ENCODE measurements at places on chromosomes 7 and 10.

DNA sequence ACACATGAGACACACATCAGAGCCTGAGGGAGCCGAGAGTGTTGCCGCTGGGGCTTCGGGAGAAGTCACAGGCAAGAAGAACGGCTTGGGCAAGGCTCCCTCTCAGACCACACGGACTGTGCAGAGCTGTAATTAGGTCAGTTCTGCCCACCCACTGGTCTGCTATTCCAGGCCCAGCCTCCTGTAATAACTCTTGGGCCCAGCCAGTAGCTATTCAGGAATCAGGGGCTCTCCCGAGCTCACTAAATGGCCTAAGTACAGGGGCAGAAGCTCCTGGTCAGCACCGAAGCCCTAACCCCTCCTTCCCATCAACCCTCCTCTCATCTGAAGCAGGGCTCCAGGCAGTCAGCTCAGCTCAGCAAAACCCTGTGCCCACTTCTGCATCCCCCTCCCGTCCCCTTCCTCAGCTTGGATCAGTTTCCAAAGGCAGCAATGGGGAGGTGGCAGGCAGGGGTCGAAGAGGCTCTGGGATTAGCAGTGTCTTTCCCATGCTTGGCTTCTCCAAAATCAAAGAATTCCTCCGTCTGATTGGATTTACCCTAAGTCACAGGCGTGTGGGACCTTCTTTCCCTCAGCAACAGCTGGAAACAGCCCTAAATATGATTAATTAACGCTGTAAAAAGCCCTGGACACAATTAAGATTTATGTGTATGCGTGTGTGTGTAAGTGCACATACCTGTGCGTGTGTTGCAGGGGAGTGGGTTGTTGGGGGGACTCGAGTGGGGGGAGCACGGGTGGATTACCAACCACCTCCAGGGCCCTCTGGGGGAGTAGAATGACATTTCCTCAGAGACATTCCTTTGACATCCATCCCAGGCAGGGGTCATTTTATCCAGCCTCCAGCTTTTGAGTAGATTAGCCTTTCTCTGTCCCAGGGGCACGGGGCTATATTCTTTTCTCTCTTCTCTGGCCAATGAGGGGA, 48.4 kb upstream of the BTRC start:
- DNase-seq, result peak; percentile 58

DNA sequence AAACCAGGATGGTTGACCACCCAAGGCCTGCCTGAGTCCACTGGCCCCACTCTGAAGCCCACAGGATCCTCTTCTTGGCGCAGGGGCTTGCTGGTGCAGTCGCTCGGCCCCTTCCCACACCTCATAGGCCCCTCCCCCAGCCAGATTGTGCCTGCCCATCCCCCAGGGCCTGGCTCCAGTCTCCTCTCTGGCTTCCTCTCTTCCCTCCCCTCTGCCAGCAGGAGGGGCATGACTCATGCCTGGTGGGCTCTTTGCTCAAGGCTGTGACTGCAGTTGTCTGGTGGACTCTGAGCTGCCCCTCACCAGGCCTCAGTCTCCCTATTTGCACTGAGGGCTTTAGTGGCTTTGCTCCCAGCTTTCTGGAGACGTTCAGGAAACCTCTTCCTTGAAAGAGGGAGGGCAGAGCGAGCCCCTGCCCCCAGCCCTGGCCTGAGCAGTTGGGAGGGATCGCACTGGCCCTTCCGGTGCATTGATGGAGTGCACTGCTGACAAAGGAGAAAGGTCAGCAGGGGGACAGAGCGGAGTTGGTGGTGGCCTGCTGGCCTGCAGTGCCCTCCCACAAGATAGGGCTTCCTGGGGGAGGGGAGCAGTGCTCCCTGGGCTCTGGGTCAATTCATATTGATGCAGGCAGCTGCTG, 60.7 kb downstream of the ZMIZ1 start:
- DNase-seq, result peak; percentile 64

GRCh38 chr10:86943316-86944030, 13.9 kb downstream of the MMRN2 start:
- DNase-seq, result no peak

- no peak for DNase-seq
Observed at GRCh38 chr10:34134602-34135001, 680.5 kb downstream of the PARD3 start.

DNA sequence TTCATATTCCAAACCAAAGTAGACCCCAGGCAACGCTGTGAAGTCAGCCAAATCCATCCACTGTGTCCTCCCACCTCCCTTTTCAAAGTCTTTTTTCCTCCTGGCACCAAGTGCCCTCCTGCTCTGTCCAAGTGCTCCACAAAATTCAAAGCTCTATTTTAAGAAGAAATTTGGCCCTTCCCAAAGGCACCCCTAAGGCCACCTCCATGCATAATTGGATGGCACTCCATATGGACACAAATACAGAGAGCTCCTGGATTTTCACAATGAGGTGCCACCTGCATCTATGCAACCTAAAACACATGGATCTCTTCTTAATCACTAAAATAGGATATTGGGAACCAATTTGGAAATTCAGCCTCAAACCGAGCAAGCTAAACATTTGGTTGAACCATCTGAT, 121.6 kb downstream of the RELN start:
- DNase-seq, result no peak

DNA sequence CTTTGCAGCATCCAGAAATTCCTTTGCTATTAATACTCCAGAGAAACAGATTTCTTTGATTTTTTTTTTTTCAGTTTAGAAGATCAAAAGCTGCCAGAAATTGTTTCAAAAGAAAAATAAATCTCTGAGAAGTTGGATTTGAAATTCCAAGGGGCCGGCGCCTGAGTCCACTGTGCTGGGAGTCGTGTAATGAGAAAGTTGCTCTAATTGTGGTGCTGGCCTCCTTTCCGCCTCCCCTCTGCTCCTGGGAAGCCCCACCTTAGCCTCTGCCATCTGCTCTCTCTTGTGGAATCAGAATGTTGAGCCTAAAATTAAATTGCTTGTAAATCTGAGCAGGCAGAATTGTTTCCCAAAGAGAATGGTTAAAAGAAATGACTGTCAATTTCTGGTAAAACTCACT, 93.3 kb downstream of the EMX2 start:
- DNase-seq, result no peak

DNA sequence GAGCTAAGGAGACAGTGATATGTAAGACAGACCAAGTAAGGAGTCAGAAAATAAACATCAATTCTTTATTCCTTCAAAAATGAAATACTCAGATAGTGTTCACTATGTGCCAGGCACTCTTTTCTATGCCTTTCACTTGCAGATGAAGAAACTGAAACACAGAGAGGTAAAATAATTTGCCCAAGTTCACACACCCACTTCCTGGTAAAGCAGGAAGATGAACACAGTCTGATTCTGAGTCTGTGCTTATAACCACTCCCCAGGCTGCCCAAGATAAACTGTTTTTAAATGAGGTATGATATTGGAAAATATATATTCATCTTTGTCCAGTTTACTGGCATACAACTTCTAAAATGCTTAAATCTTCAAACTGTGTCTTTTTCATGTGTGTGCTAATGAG, 294.4 kb upstream of the NPVF start:
- no peak for DNase-seq

DNA sequence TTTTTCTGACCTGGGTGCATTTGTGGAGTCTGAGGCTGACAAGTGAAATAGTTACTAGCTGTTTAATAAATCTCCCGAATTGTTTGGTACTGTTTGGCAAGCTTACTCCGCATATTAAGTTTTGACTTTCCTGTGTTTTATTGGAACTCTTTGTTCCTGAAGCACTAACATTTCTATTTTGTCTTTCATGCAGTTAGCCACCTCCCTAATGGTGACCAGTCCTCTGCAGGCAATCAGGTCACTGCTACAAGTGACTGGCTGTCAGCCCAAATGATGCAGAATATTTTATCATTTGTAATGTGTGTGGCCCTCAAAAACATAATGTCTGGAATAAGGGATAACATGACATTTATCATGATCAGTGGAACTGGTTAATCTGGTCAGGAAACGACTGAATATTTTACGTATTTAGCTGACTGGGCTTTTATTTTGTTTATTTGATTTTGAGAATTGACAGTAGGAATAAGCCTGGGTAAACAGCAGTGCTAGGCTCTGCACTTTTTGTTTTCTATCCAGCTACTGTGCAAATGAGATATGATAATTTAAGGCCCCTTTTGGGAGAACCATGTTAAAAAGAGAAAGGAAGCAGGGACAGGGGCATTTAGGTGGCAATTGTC, 82.9 kb downstream of the ST7 start:
- no peak for DNase-seq

DNA sequence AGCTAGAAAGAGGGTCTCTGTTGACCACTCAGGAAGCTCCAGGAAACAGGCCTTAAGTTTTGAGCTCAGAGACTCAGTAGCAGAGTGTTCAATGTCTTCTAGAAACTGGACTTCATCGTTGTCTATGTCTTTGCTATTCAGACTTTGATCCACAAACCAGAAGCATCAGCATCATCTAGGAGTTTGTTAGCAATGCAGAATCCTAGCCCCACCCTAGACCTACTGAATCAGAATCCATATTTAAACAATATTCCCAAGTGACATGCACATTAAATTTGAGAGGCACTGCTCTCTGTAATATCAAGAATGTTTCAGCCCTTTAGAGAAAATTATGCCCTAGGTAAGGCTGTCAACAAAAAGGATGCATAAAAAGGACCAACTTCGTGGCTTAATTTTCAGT, 12.9 kb upstream of the OGDHL start:
- no peak for DNase-seq

GRCh38 chr10:126094537-126094936, 198.2 kb downstream of the FANK1 start:
- DNase-seq, result no peak

- DNase-seq, result peak; percentile 79
Observed at GRCh38 chr10:13349463-13350274, 1.6 kb upstream of the SEPHS1 start.

DNA sequence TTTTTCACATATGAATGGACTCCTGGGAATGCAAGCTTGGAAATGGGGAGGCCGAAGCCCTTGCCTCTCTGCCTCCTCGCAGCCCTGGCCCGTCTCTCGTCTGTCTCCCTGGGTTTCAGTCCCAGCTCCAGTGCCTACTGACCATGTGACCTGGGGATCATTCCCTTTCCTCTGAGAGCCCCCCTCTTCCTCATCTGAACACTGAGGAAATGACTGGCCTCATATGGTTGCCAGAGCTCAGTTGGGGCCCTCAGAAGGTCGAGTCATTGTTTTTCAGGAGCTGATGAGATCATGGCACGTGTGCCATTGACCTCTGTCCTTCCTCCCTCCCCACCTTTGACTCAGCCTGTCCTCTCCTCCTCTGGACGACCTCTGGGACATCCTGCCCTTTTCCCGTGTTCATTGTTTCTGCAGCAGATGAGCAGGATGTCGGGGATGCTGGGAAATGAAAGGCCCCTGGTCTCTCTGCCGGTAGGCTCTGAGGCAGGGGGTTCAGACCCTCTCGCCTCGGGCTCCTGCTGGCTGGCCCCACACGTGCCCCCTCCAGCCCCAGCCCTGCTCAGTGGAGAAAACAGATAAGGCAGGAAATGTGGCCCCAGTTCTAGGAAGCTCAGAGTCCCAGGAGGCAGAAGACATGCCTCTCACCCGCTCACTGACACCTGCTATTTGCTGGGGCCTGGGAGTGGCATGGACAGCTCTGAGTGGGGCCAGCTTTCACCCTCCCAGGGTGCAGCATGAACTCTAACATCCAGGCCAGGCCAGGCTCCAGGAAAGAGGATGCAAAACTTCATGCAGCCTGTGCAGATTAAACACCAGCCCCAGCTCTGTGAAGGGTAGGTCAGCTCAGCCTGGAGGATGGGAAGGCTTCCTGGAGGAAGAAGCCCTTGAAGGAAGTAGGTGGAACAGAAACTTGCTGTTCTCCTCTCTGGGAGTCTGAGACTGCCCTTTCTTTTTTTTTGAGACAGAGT, 8.3 kb upstream of the PPP1R35 start:
- no peak for DNase-seq

- no peak for DNase-seq
Observed at GRCh38 chr7:23710000-23710399, at the start of gene STK31. Gene STK31, plus strand, starts transcription at chr7:23710219. Its CDS starts 67 bp downstream, at chr7:23710286.

DNA sequence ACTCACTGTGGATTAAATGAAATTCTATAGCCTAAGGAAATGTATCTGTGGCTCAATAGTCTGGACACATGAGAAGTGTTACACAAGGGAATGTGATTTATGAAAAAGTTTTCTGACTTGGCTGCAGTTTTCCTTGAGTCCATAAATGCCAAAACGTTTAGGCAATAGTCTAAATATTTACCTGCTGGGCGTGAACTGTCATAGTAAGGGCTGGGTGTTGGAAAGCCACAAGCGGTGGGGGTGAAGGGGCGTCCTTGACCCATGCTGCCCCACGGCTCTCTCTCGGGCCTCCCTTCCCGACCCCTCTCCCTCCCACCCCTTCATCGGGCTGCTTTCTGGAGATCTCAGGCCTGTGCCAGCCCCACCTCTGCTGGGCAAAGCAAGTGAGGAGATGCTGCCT, 223.7 kb downstream of the BUB3 start:
- DNase-seq, result no peak

DNA sequence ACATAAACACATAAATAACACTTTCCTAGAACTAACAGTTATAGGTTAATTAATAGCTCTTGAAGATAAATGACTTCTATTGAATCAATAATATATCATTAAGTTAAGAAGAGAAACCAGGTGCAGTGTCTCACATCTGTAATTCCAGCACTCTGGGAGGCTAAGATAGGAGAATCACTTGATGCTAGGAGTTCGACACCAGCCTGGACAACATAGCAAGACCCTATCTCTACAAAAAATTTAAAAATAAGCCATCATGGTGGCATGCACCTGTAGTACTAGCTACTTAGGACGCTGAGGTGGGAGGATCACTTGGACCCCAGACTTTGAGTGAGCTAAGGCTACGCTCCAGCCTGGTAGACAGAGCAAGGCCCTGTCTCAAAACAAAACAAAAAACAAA, 38.8 kb downstream of the AKR1D1 start:
- DNase-seq, result no peak

DNA sequence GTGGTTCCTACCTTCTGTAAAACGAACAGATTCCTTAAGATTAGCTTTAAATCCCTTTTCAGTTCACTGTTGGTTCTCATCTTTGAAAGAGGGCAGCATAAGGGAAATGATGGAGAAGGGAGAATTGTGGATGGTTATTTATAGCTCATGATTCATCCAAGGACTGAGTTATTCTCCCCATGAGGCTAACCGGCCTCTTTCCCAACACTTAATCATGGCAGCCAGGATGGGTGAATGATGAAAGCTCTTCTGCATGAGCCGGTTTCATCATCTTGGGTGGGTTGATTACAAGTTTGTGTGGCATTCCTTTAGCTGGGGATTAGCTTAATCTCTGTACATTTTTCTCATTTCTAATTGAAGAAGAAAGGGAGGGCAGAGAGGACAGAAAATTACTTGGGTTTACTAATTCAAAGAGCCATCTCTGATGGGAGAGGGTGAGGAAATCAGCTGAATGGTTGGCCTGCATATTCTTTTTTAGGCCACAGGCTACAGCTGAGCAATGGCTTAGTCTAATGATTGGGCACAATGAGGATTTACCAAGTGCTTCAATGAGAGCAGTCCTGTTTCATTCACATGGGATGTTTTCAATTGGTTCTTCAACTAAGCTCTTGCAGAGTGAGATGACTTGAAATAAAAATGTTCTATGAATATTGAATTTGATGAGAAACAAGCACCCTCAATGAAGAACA, 250.0 kb downstream of the BMPER start:
- DNase-seq, result no peak
